ENCODE measurements at places on chromosomes 6 and 20.

- no peak for DNase-seq
Measured at GRCh38 chr6:157767775-157768156, 55.3 kb upstream of the SNX9 start.

DNA sequence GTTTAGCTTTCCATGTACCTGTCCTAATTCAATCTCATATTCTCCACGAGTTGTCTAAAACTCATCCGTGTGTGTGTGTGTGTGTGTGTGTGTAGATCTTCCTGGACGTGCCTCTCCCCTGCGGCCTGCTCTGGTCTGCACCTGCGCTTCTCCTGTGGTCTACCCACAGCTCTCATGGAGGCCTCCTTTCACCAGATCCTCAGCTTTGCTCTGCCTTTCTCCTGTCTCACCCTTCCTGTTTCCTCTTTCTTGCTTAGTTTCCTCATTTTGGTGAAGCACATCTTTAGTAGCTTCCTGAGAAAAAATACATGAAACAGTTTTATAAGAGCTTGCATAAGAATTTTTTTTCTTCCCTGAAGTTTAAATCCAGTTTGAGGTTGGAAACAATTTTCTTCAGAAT, 18.1 kb downstream of the SLX4IP start:
- DNase-seq = no peak

DNA sequence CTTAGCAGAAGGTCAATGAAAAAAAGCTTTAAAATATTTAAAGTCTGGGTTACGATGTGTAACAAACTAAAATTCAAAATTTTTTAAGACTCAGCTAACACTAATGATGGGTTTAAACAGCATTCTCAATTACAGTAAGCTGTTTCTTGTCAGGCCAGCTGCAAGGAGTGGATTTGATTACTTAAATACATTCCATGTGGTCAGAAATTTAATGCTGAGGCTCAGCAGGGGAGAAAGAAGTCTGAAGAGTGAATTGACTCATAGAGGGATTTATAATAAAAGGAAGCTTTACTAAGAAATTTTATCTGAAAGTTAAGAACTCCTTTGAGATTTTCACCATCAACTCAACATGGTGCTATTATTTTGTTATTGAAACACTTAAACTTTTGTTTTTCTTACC, 398.6 kb downstream of the KHDRBS2 start:
- no peak for DNase-seq

GRCh38 chr6:157534977-157535339, 154.0 kb downstream of the ZDHHC14 start:
- DNase-seq = no peak

DNA sequence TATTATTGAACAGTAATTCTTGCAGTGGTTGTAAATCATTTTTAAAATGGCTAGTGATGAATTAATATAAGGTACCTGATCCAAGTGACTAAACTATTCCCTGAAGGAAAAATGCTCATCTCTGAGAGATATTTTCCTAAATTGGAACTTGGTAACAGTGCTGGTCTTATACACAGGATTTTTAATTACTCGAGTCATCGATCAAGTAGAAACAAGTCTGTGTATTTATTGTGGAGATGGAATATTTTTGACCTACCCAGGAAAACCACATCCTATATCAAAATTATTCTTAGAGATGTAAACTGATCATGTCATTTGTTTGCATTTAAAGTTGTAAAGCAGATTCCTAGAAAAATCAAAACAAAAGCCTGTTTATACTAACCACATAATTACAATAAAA, 166.9 kb downstream of the MOXD1 start:
- DNase-seq = no peak

DNA sequence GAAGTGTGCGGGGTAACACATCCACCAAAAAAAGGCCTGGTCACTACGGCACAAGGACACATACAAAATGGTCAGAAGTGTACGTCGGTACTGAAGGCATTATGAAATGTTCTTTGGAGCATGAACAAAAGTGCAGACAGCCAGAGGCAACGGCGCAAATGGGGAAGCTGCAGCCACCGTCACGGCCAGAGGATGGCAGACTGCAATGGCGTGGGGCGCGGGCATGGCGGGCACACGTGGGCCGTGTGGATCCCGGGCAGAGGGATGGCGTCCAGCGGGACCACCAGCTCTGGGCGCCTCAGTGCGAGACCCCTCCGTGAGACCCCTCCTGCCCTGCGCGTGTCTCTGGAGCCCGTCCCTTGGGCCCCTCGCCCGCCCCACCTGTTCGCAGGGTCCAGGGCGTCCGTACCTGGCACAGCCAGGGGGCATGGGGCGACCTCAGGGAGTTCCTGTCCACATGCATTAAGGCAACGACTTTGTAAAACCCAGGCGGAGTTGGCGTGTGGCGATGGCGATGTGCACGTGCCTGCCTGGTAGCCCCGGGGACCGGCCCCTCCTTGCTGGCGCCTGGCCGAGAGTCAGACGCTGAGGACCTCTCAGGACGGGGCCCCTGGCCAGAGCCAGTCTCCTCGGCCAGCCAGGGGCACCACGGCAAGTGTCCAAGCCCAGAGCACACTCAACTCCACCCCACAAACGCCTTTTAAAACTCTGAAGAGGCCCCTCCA, 39.5 kb upstream of the CHRNA4 start:
- no peak for DNase-seq

- no peak for DNase-seq
Measured at GRCh38 chr6:34146021-34146782, at the start of gene GRM4. GRM4 (minus strand) TSS chr6:34146087; CDS start chr6:34133496, 12,591 bp downstream.

GRCh38 chr6:31764198-31764597, 1.7 kb downstream of the SAPCD1 start:
- no peak for DNase-seq

GRCh38 chr6:169960886-169961611, 209.6 kb downstream of the ERMARD start:
- DNase-seq = no peak

DNA sequence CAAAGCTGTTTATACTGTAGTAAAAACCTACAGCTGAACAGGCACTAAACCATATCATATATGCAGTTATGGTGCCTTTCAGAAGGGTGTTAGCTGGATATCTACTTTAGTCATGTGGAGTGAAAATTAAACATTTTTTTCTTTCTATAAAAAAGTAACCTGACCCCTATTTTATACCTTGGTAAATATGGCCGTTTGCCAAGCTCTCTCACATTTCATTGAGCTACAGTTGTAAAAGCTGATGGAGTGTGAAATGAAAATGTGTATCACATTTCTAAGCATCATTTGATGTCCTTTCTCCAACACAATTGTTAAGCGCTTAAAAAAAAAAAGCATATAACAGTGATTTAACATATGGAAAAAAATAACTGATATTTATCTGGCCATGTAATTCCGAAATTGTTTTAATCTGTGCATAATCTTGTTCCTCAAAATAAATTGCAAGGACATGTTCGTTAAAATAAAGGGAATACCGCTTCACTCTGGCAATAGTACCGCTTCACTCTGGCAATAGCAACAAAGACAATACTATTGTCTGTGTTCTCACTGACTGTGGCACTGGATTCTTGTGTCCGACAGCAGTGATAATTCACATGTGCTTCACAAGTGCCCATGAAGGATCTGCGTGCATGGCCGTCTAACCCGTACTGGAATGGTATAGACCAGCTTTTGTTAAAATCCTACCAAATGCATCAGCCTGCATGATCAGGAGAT, 391.8 kb upstream of the SOX4 start:
- no peak for DNase-seq

- no peak for DNase-seq
Measured at GRCh38 chr20:45157962-45158361, 16.7 kb upstream of the PI3 start.

DNA sequence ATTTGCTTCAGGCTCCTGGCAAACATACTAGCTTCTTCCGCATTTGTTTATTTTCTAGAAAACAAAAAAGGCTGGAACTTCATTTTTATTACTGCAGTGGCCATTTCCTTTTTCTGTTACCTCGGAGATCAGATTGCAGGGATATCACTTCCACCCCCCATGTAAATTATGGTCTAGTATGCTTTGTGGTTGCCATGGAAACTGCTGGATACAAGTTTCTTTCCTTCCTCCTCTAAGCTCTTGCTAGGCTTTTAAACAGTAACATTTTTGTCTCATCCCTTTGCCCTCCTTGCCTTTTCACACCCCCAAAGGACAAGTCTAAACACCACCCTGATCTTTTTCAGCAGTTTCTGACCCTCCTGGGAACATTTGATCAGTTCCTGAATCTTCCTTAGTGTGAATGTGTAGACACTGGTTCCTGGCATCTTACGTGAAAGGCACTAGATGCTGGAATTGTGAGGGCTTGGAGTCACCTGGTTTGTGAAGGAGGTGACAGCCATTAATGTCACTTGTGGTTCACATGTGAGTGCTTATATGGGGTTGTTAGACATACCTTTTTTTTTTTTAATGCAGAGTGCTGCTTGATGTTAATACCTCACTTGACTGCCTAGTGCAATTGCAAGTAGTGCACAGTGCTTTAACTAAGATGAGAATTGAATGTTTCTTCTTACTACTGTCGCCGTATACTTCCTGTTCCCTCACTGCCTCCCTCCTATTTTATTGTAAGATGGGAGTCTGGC, 181.6 kb downstream of the JARID2 start:
- DNase-seq = no peak

GRCh38 chr6:149863698-149864577, at the start of gene LRP11:
LRP11 (minus strand) TSS chr6:149864359; CDS start chr6:149864020, 339 bp downstream.
- DNase-seq = peak; percentile 75

DNA sequence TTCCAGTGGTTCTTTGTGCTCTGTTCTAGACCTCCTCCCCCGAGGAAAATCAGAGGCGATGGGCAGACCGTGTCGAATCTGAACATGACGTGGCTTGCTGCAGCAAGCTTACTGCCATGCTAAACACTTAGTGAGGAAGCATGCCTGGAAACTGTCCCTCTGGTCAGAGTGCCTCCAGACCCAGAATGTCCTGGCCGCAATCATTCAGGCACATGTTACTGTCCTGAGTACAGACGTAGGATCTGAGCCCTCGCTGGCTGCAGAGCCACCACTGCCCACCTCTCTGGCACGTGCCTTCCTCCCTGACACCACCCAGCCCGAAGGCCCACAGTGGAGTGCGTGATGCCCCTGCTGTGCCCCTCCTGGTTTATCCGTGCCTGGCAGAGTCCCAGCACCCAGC, 163.6 kb downstream of the SYNDIG1 start:
- DNase-seq = no peak

GRCh38 chr20:24909086-24909780, 39.8 kb upstream of the CST7 start:
- no peak for DNase-seq

DNA sequence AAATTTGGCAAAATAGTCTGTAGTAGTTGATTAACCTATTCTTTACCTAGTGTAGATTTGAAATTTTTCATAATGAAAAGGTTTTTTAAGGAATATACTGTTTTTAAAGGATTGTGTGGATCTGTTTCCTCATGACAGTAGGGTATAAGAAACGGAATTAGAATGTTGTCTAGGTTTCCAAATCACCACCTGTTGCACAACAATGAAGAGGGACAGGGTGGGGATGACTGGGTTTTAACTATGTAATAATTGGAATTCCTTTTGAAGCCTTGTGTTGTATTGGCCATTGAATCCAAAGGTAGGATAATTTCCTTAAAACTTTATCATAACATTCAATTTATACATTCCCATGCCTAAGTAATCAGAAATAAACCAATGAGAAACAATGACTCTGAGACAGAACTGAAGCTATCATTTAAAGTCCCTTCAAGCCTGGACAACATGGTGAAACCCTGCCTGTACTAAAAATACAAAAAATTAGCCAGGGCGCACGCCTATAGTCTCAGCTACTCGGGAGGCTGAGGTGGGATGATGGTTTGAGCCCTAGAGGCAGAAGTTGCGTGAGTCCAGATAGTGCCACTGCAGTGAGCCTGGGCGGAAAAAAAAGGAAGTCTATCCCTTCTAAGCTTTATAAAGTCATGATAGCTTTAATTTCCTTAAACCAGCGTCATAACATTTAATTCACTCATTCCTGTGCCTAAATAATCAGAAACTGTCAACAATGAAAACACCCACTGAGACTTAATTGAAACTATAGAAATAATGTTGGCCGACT, 18.3 kb upstream of the SLC17A5 start:
- no peak for DNase-seq

GRCh38 chr20:46580613-46581205, 30.3 kb upstream of the OCSTAMP start:
- DNase-seq = no peak

DNA sequence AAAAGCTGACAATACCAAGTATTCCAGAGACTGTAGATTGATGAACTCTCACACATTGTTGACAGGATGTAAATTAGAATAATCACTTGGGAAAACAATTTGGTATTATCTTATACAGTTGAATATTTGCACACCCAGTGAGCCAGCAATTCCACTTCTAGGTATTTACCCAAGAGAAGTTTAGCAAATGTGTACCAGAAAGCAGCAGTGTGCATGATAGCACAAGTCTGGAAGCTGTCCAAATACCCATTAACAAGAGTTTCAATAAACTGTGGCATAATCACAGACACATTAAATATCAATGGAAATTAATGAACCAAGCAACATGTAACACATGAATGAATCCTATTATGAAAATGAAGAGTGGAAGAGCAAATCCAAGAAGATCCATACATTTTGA, 233.6 kb downstream of the TPBG start:
- no peak for DNase-seq

- DNase-seq = no peak
Measured at GRCh38 chr20:10093087-10093591, 58.4 kb downstream of the ANKEF1 start.

GRCh38 chr6:126890055-126890454, 228.4 kb upstream of the RSPO3 start:
- DNase-seq = no peak

DNA sequence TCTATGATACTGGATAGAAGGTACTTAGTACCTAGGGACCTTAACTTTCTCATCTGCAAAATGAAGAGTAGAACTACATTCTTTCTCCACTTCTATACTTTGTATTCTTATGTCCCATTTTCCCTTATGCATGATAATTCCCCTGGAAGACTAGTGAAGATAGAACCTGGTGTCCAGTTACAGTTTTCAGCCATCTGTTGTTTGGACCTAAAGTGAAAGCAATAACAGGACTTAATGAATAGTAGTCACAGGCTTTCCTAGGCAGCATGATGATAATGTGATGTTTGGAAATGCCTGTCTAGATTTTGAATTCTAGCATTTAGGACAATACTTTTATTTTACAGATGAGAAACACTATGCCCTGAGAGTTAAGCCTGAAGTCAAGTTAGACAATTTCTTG, 153.8 kb downstream of the RIMS1 start:
- DNase-seq = no peak

DNA sequence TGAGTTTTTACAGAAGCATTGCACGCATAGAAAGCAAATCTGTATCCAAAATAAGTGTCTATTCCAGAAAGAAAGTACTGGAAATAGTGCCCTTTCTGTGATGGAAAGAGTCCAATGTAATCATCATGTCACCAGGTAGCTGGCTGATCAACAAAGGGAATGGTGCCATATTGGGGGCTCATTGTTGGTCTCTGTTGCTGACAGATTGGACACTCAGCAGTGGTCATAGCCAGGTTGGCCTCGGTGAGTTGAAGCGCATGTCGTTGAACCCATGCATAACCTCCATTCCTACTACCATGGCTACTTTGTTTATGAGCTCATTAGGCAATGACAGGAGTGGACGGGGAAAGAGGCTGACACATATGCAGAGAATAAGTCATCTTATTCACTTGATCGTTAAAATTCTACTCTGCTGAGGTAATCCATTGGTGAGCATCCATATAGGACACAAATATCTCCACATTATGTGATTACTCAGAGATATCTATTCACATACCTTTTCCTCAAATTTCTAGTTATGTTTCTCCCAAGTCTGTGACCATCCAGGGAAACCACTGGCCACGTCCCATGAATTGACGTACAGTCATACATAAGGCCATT, 560.5 kb downstream of the HAO1 start:
- DNase-seq = no peak

GRCh38 chr20:21706261-21707195, 1.1 kb downstream of the PAX1 start:
- no peak for DNase-seq

GRCh38 chr6:72422171-72422570, 199.7 kb upstream of the KCNQ5 start:
- DNase-seq = no peak
